Osteocyte (in vitro differentiated cells): ENCODE measurements at places on chromosomes 2 and 18. TPM values are rescaled to one million over a fixed set of nuclear protein-coding genes. Genes with fewer than 3 reads are reported as not detected.
A peak's percentile ranks its signal among the peaks of the same experiment; 100 is the strongest.

DNA sequence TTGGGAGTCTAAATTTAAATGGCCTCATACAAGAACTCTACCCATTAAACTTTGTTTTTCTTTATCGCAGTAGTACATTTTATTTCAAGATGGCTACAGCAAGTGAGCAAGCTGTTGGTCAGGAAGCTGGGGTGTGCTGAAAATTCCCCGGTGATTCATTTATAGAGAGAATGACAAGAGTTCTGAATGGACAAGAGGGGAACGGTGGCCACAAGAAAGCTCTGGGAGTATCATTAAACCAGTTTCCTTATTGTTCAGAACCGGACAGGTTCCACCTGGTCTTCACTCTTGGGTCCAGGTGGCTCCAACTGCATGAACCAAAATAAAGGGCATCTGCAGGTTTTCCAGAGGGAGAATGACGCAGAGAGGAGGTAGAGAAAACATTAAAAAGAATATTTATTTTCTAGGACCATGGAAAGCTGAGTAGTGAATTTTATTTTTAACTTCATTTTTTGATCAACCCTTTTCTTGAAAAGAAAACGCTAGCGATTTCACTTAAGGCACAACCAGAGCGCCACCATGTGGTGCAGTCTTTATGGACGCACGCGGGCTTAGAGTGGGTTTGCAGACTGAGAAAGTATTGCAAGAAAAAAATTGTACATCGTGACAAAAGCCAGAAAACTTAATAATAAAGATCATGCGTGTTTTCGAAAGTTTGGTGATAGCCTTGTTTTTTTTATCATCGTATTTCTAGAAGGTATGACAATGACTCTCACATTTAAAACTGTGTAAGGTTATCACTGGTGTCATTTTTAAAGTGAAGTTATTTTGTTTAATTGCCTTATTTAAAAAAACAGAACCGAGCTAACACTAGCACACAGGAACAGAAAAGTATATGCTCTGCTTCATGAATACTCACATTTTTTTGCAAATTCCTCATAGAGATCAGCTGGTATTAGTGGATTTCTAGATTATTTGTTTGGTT is 97.9 kb upstream of the NOL4 start:
- no peak overlapping the region for H3K4me3 ChIP-seq
- no peak for DNase-seq
- H3K27ac ChIP-seq, result no peak overlapping the region
- peaks cover 5% of the 10 kb centered on the region for H3K36me3 ChIP-seq
- H3K27me3 ChIP-seq, result no peaks in the 10 kb centered on the region
- peaks cover 3% of the 10 kb centered on the region for H3K4me1 ChIP-seq

DNA sequence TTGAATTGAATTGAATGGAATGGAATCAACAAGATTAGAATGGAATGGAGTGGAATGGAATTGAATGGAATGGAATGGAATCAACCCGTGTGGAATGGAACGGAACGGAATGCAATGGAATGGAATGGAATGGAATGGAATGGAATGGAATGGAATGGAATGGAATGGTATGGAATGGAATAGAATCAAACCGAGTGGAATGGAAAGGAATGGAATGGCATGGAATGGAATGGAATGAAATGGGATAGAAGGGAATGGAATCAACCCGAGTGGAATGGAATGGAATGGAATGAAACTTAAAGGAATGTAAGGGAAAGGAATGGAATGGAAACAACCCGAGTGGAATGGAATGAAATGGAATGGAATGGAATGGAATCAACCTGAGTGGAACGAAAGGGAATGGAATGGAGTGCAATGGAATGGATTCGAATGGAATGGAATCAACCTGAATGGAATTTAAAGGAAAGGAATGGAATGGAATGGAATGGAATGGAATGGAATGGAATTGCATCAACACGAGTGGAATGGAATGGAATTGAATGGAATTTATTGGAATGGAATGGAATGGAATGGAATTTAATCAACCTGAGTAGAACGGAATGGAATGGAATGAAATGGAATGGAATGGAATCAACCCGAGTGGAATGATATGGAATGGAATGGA is 1146.6 kb downstream of the RPIA start:
- H3K4me3 ChIP-seq, result no peak overlapping the region
- H3K27me3 ChIP-seq, result no peaks in the 10 kb centered on the region
- no peak overlapping the region for H3K27ac ChIP-seq
- H3K4me1 ChIP-seq, result no peaks in the 10 kb centered on the region

DNA sequence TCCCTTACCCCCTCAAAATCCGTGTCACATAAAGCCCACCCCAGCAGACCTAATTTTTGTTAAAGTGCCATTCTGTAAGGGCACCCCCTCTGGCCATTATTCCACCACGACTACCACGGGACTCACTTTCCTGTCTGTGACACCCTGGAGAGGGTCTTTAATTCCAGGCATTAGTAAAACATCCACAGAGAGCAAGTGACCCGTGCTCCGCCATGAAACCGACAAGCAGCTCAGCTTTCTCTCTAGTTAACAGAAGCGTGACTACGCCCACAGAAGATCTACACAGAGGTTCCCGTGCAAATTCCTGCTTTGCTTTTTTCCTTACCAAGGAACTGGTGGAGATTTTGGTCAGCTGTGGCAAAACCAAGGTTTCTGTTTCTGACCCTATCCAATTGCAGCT is 4.4 kb downstream of the SIGLEC15 start:
- peaks cover 25% of the 10 kb centered on the region for H3K4me1 ChIP-seq
- no peak for DNase-seq
- no peaks in the 10 kb centered on the region for H3K36me3 ChIP-seq
- no peak overlapping the region for H3K27ac ChIP-seq
- H3K4me3 ChIP-seq, result no peak overlapping the region

DNA sequence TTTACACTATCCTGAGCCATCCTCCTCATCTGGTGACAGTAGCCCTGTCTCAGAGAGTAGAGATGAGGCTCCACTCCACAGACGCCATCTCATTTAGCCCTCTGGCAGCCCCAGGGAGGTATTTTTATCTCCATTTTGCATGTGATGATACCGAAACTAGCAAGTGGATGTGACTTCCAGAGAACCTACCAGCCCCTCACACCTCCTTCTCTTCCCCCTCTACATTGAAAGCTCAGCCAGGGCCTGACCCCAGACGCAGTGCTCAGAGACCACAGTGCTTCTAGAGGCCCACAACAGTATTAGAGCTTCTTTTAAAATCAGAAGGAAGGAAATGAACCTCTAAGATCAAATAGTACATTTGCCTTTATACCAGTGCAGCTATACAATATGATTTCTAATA is 8.3 kb downstream of the GYPC start:
- DNase-seq, result no peak
- H3K4me1 ChIP-seq, result peaks cover 62% of the 10 kb centered on the region
- H3K4me3 ChIP-seq, result no peak overlapping the region
- H3K27me3 ChIP-seq, result no peaks in the 10 kb centered on the region

DNA sequence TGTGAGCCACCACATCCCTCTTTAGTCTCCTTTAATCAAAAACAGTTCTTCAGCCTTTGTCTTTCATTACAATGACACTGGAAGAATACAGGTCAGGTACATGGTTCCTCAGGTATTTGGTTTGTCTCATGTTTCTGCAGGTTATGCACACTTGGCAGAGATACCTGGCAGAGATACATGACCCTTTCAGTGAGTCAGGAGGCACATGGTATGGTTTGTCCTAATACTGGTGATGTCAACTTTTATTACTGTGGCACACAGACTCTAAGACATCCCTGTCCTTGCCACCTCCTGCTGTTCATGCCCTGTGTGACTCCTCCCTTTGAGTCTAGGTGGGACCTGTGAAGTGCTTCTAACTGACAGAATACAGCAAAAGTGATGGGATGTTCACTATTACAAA is 58.4 kb downstream of the SPIRE1 start:
- no peaks in the 10 kb centered on the region for H3K36me3 ChIP-seq
- peaks cover 51% of the 10 kb centered on the region for H3K4me1 ChIP-seq
- no peak overlapping the region for H3K4me3 ChIP-seq
- DNase-seq, result no peak
- H3K27ac ChIP-seq, result peak overlapping the region; percentile 94

The IMP4 gene
- 46.4 and 48.5 TPM in 2 replicates for total RNA-seq

The BMP10 gene
- not detected in 2 replicates for total RNA-seq

GRCh38 chr18:76349067-76349715 is 145.9 kb downstream of the ZNF516 start:
- H3K27me3 ChIP-seq, result no peaks in the 10 kb centered on the region
- peaks cover 1% of the 10 kb centered on the region for H3K36me3 ChIP-seq
- peak overlapping the region; percentile 69 for H3K4me3 ChIP-seq
- peaks cover 13% of the 10 kb centered on the region for H3K4me1 ChIP-seq
- no peak overlapping the region for H3K27ac ChIP-seq

DNA sequence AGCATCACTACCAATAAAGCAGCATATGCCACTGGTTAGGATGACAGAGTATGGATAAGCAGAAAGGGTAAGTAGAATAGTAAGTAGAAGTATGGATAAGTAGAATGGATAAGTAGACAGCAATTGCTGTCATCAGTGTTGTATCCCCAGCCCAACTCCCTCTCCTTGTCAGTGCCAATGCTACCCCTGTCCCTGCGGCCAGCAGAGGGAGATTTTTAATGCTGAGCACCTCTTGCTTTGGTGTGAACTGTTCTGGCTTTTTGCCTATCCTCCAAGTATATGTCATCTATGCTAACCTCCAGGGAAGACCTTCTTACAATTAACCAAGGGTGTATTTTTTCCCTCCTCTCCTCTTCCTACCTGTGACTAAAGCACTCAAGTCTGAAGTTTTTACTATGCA is 136.7 kb upstream of the SPHKAP start:
- H3K36me3 ChIP-seq, result no peaks in the 10 kb centered on the region
- no peaks in the 10 kb centered on the region for H3K4me1 ChIP-seq
- no peak overlapping the region for H3K4me3 ChIP-seq
- no peak for DNase-seq
- no peaks in the 10 kb centered on the region for H3K27me3 ChIP-seq

GRCh38 chr18:35468711-35469110 is 29.0 kb downstream of the INO80C start:
- H3K27ac ChIP-seq, result peak overlapping the region; percentile 84
- H3K4me1 ChIP-seq, result peaks cover 34% of the 10 kb centered on the region
- peaks cover 22% of the 10 kb centered on the region for H3K36me3 ChIP-seq
- no peak overlapping the region for H3K4me3 ChIP-seq
- H3K27me3 ChIP-seq, result no peaks in the 10 kb centered on the region
